IgD-negative memory B cell (primary cell): ENCODE measurements at places on chromosomes 6 and 20. TPM values are rescaled to one million over a fixed set of nuclear protein-coding genes. Genes with fewer than 3 reads are reported as not detected.

The BTN1A1 gene
- polyA plus RNA-seq: 3.7 TPM

The SLC22A1 gene
- 0.18 TPM for polyA plus RNA-seq

The TNF gene
- 6.4 TPM for polyA plus RNA-seq

The RING1 gene
- polyA plus RNA-seq: 9.9 TPM

The ZBP1 gene
- polyA plus RNA-seq: 29.6 TPM

The PRPH2 gene
- not detected for polyA plus RNA-seq

The SSTR4 gene
- polyA plus RNA-seq: not detected

The SLC2A10 gene
- not detected for polyA plus RNA-seq

The SPATA25 gene
- not detected for polyA plus RNA-seq

The PTK7 gene
- polyA plus RNA-seq: not detected
